Retina (tissue), 1 donor: ENCODE measurements at places on chromosomes 2 and 18.

GRCh38 chr2:31986906-31987305, 23.9 kb downstream of the MEMO1 start:
- DNase-seq, result no peak

DNA sequence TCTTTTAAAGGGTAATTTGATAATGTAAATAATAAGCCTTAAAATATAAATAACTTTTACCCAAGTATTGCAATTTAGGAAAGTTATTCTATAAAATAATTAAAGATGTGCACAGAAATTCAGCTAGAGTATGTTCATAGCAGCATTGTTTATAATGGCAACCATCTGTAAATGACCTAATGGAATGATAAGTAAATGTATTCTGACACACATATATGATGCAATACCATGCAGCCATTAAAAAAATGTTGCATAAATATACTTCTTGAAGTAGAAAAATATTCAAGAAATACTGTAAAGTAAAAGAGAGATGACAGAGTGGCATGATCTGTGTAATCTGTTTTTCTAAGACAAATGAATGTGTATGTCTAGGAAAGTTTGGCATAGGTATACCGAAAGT, 545.7 kb downstream of the ZEB2 start:
- DNase-seq, result no peak

DNA sequence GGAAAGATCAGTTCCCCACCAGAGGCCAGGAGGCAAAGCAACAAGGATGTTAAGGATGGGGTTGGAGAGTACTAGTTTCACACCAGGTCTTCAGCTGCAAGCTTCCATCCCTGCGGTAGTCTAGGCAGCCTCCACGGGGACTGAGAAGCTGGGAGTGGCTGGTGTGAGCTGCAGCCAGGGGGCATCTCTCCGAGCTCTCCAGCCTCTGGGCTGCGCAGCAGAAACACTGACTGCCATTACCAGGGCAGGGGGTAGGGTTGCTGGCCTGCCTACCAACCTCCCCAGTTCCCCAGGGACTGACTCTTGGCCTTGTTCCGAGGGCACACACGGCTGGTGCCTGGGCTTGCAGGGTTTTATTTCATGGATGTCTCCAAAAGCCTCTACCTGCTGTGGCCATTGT, 15.9 kb downstream of the GATA6 start:
- no peak for DNase-seq

DNA sequence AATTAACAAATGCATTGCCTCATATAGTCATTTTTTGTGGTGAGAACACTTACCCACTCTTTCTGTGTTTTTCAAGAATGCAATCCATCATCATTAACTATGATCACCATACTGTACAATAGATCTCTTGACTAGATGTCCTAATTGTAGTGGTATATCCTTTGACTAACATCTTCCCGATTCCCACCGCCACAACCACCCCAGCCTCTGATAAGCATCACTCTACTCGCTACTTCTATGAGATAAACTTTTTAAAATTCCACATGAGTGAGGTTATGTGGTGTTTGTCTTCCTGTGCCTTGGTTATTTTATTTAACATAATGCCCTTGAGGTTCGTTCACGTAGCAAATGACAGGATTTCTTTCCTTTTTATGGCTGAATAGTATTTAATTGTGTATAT, 6.6 kb downstream of the VWA3B start:
- DNase-seq, result no peak

GRCh38 chr18:79600596-79600995, 79.0 kb upstream of the CTDP1 start:
- DNase-seq, result no peak

GRCh38 chr2:54635554-54636152, 87.8 kb upstream of the EML6 start:
- DNase-seq, result no peak

DNA sequence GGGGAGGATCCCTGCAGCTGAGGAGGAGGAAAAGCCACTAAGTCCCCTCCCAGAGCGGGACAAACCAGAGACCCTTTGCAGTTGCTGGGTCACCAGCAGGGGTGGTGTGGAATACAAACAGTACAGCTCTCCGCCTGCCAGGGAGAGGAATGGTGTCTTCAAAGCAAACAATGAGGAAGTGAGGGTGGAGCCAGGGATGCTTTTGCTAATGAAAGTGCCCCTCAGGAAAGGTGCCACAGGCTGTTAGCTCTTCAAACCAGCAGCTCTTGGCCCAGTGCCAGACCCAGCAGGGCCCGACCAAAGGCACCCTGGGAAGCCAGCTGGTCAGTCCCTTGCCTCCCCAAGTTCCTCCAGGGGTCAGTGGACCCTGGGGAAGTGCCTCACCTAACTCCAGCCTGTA, 102.8 kb downstream of the HIBCH start:
- no peak for DNase-seq

GRCh38 chr2:205474741-205475415, 207.4 kb upstream of the NRP2 start:
- DNase-seq, result no peak

GRCh38 chr2:30731706-30732105, 75.5 kb downstream of the CAPN13 start:
- no peak for DNase-seq

DNA sequence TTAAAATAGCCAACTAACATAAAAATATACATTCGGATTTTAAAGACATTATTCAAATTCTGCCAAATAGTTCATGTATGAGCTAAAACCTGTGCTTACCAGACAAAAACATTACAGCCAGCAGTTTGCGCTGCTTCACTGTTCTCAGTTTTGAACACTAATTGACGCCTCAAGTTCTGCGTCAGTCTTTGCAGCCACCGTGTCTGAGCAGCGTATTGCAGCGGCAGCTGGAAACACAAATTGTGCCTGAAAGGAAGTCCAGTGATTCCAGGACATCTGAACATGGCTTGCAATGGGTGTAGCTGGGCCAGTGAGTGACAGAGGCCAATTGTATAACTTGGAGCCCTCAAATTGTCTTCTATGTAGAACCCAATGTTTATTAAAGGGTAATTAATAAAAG, 267.6 kb downstream of the TFCP2L1 start:
- no peak for DNase-seq

DNA sequence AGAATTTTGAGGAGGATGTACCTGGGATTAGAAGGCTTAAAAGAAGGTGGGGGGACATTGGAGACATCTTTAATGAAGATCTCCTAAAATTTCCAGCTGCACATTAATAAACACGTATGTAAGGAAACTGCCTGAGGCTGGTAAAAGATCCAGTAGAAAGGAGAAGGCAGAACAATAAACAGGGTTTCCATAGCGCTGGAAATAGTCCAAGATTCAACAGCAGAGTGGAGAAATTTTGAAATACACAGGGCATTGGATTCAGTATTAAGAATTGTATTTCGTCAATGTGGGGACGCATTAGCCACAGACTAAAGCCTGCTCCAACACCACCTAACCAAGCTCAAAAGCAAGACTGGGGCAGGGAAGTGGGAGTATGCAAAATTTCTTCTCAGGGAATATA, 606.9 kb upstream of the NRXN1 start:
- no peak for DNase-seq

GRCh38 chr2:204177977-204178522, 241.5 kb downstream of the ICOS start:
- no peak for DNase-seq

DNA sequence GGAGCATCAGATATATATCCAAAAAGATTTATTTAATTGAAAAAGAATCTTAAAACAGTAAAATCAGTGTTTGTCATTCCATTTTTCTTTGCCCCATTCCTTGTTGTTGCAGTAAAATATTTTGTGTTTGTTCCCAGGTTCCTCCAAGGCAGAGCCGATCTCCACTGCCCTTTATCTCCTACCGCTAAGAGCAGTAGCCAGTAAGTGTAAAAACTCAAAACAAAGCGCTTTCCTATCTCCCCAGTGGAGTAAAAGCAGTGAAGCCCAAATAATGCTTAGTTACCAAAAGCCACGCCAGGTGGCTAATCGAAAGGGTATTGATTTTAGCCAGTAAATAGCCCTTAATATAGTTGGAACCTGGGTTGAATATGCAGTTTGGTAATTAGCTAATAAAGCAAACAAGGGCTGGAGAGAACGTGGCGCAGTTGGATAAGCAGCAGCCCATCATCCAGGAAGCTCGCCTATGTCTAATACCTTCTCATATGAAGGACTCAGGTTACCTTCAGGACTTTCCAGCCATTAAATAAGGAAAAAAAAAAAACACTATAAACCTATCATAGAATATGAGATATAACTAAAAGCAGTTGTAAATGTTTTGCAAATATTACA, 12.4 kb upstream of the GPD2 start:
- no peak for DNase-seq

DNA sequence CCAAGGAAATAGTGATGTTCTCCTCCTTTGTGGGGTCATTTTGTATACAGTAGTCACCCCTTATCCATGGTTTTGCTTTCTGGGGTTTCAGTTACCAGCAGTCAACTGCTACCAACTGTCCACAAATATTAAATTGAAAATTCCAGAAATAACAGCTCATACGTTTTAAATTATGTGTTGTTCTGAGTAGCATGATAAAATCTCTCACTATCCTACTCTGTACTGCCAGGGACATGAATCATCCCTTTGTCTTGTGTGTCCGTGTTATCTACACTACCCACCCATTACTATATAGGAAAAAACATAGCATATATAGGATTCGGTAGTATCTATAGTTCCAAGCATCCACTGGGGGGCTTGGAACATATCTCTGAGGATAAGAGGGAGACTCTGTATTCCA, 120.9 kb upstream of the DCC start:
- DNase-seq, result no peak

GRCh38 chr2:151021747-151022452, 239.8 kb downstream of the RBM43 start:
- no peak for DNase-seq

DNA sequence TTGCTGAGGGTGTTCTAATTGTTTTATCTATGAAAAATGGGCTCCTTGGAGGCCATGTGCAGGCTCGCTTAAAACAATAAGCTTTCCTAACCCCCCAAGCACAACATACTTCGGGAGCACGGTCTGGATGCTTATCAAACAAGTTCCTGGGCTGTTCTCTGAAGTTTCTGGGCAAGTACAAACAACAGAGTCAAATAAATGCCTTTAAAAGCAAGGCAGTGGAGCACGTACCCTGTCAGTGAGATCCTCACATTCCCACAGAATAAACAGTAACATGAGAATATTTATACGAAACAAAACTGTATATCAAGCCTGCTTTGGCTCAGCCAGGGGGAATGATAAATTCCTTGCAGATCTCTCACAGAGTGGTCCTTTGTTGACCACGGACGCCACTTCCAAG, 44.8 kb downstream of the FTCDNL1 start:
- DNase-seq, result no peak

- DNase-seq, result no peak
Observed at GRCh38 chr18:2978208-2978607, 34.7 kb downstream of the LPIN2 start.

DNA sequence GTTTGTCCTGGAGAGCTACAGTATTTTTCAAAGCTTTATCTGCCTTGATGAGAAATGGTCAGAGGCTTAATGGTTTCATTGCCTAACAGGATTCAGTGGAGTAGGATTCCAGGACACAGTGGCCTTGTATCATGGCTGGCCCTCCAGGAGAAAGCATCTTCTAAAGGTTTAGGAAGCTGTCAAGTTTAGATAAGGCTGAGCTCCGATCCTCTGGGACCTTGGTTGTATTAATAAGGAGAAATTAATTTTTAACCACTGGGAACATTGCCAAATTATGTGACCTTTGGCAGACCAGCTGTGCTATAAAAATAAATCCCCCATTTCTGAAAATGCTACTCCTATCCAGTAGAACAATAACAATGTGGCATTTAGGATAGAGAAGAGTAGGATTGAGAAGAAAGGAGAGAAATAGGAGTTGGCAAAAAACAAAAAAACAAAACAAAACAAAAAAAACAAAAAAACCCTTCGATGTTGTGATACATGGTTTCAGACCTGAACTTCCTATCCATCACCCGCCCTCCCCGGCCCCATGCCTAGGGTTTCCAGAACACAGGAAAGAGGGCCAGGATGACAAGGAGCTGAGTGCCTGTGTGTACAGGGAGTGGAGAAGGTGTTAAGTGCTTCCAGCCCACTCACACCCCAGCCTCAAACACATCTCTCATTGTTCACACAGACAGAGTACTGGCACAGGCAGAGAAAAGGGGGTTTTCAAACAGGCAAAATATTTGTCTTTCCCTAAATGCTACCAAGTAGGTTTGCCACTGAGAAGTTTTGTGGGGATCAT, 6.3 kb downstream of the NRP2 start:
- DNase-seq, result no peak

GRCh38 chr18:40348196-40348595, 1606.8 kb upstream of the PIK3C3 start:
- DNase-seq, result no peak

- no peak for DNase-seq
Observed at GRCh38 chr2:109690457-109690821, 76.3 kb downstream of the SOWAHC start.

GRCh38 chr2:135948642-135949355, 36.6 kb downstream of the DARS1 start:
- no peak for DNase-seq

DNA sequence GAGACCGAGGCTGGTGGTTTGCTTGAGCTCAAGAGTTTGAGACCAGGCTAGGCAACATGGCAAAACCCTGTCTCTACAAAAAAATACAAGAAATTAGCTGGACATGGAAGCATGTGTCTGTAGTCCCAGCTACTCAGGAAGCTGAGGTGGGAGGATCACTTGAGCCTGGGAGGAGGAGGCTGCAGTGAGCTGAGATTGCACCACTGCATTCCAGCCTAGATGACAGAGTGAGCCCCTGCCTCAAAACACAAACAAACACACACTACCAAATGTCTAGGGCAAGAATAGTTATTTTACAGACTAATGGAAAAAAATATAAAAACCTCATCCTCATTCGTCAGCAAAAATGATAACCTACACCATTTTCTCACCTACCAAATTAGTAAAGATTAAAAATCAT, 15.3 kb downstream of the BUB1 start:
- no peak for DNase-seq

DNA sequence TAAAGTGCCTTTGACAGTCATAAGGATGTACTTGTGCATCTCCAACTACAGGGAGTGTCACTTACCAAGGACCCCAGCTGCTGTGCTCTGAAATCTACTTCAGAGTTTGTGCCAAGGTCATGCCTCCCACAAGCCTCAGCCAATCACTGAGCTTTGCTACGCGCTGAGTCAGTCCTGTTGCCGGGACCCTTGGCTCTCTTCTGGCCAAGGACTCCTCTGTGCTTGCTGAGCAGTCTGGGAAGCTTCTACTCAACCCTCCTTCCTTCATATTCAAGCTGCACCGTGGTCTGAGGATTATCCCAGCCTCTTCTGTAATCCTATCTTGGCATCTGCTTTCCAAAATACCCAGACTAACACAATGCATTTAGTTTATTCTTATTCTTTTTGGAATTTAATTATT, 398.9 kb upstream of the FANCL start:
- no peak for DNase-seq

- DNase-seq, result peak; percentile 76
Observed at GRCh38 chr18:46174342-46175041, 70.3 kb downstream of the HAUS1 start.

- DNase-seq, result no peak
Observed at GRCh38 chr2:148301362-148301761, 280.5 kb downstream of the MBD5 start.

GRCh38 chr18:617970-618504, 21.2 kb downstream of the CLUL1 start:
- no peak for DNase-seq
